ENCODE measurements at places on chromosomes 2 and 18.
A peak's percentile ranks its signal among the peaks of the same experiment; 100 is the strongest.

GRCh38 chr2:238149841-238150572 lies 8.8 kb upstream of the ERFE start:
- no peak for DNase-seq

GRCh38 chr2:169768262-169768995 lies 30.2 kb upstream of the SSB start:
- DNase-seq, result no peak

DNA sequence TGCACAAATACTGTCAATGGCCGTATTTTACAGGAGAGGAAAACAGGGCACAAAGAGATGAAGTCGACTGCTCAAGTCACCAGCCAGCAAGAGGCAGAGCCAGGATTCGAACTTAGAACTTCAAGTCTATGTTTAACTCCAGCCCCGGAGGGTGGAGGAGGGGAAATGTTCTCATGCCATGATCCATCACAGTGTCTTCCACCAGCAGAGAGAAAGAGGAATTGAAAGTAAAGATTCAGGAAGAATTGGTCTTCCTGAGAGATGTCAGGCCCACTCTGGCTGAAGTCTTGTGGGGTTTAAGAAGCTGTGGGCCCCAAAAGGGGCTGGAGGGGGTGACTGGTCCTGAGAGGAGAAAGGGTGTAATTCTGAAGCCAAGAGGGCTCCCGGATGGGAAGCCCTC lies 260.0 kb downstream of the TNS1 start:
- DNase-seq, result peak; percentile 95

- DNase-seq, result peak; percentile 11
Measured at GRCh38 chr2:108436976-108437375, 12.0 kb upstream of the GCC2 start.

- DNase-seq, result no peak
Measured at GRCh38 chr2:24517247-24517646, 26.2 kb downstream of the NCOA1 start.

DNA sequence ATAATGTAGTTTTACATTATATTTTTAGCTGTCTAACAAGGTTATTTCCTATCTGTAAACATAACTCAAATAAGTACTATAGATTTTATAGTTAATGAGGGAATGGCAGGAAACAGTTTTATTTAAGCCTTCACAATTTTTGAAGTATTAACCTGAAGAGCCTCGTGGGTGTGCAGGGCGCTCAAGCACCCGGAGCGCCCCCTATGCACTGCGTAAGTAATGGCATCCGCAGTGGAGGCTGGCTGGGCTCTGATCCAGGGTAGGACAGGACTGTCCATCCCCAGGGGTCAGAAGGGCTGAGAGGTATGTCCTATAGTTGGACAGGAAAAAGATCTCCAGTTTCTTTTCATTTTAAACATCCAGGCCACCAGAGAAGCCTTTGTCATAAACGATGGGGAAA lies 8.2 kb upstream of the GBX2 start:
- DNase-seq, result no peak

DNA sequence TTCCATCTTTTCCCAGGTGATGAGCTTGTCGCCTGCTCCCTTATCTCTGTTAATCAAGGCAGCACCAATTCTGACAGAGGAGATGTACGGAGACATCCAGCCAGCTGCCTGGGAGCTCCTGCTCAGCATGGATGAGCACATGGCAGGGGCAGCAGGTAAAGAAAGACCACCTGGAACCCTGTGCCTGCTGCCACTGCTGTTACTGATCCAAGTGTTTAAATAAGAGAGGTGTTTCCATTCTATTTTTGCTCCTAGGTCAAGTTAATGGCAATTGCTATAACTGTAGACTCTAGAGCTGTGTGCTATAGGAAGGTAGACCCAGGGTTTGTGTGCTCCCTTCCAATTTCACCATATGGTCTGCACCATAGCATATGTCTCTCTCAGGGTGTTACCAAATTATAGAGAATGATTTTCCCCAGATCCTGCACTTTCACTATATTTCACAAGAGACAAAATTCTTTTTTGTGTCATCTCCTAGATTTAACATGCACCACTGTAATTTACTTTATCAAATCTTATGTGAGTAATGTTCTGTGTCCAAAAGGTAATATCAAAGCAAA lies 88.6 kb upstream of the RPE start:
- DNase-seq, result no peak

DNA sequence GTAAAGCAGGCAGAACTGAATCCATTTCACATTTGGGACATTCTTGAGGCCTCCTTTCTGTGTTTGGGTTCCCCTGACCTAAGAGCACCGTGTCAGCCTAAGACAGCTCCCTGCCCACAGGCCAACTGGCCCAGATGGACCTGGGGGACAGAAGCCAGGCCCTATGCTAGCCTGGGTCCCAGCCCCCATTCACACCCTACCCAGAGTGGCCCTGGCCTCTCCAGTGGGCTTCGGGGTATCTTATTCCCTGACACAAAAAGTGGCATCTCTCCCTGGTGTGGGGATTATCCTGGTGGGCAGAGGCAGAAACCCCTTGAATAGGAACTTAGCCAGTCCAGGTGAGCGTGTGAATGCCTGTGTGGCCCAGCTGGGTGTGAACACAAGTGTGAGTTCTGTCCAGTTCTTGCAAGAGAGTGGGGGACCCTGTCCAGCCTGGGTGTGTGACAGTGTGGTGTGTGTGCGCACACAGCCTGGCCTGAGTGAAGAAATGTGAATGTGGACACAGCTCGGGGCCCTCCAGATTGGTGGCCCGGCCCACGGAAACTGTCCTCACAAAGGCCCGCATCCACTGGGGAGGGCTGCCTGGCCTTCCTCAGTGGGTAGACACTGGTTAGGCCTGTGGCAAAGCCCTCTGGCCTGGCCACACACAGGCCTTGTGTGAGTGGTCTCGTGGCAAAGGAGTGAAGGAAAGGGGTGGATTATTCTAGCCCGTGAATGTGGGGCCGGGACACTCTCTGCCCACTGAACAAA lies 63.0 kb upstream of the HAAO start:
- DNase-seq, result no peak

DNA sequence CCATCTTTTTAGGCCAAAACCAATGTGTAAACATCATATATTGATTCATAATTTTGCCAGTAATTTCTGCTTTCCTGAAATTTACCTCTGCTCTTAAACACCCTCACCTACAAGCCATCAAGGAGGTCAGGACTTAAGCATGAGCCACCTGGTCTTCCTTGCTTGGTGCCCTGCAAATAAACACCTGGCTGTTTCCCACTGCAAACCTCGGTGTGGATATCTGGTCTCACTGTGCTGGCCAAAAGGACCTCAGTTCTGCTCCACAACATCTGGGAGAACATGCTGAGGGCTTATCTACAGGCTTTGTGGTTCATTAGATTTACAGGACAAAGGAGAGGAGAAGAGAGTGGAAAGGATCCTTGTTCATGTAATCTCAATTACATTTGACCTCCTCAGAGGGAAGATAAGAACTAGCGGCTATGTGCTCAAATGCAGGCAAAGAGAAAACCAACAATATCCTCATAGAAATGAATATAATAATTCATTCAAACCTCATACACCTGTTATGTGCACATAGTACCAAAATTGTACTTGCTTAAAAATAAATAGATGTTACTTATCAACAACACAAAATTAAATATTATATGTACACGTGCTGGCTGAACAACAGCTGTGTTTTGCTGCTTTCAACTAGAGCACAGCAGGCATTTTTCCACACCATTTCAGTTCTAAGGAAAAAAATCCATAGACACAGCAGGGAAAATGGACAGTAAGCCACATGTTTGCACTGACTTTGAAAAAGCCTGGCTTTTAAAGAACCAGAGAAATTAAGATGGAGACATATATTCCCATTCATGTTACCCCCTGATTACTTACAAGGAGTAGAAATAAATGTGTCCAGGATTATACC lies 465.1 kb downstream of the LPIN1 start:
- DNase-seq, result no peak

DNA sequence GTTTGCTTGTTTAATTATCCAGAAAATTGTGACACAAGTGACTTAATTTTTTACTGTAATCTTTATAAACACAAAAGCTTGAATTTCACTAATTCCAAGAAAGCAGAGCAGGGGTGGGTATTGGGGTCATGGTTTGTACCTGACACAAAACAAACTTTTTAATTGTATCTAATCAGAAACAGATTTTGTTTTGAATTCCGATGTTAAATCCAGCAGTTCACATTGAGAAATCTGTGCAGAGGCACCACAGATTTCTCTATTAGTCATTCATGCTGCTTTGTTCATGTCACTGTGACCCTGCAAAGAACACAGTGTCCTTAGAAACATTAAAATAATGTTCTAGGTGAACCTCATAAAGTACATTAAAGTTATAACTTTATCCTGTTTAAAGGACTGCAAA lies 443.4 kb downstream of the NYAP2 start:
- DNase-seq, result no peak

GRCh38 chr2:74530239-74531187 lies 780 bp downstream of the HTRA2 start:
- peak; percentile 33 for DNase-seq

DNA sequence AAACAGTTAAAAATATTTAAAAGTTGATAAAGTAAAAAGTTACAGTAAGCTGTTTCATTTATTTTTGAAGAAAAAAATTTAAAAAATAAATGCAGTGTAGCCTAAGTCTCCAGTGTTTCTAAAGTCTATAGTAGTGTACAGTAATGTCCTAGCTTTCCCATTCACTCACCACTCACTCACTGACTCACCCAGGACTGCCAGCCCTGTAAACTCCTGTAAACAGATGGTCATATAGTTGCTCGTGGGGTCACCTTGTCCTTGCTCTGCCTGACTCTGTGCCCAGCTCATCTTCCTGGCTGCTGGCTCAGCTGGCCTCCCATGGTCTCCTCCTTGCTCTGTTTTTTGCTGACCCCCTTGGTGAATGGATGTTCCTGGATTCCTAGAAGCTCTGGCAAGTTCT lies 180.3 kb downstream of the VAPA start:
- no peak for DNase-seq

DNA sequence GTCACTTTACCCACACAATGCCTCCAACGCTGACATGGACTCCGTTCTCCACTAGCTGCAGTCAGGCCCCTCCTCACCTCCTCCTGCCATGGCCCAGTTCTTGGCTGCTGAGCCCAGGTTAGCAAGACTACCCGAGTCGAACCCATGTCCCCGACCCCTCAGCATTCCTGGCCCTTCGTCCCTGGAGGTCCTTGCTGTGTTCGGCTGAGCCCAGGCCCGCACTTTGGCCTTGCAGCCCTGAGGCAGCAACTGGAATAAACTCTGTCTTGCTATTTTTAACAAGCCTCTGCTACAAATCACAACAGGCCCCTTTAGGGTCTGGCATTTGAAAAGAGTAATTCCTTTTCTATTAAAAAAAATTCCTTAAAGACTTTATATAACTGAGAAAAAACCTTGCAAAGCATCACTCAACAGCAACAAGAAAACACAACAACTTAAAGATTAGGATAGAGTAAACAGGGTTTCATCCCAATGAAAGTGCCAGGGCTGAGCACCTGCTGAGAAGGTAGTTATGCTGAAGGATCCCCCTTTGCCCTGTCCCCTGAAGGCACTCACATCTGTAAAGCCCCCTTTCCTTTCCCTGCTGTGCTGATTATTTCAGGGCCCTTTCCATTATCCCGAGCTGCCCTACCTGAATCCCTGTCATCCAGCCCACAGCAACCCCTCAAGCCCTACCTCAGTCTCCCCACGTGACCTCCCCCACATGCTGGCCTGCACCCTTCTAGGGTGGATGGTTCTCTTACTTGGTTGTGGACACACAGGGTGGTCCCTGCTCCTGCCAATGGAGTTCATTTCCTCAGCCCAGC lies 120.0 kb upstream of the SNTG2 start:
- DNase-seq, result no peak

DNA sequence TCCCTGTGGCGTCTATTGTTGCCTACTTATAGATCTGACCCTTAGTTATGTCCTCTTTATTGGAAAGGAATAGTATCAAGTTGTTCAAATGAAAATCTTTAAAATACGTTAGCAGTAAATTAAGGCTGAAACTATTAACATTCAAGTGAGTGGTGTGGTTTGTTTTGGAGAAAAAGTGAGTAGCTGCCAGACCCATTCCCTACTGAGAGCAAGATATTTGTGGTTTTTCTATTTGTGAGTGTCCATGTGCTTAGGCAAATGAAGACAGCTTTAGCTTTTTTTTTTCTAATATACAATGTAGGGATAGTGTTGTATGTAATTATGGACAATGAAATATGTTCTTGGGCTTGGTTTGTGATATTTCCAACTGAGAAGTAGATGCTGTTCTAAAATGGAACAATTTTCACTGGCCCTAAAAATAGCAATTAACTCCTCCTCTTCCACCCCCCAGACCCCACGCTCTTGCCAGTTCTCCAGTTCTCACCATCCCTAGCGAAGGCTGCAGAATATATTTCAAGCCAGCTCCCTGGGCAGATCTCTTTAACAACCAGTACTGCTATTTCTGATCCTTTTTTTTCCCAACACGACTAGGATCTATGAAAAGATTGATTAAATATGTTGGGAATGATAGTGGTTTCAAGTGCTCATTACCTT lies 83.1 kb downstream of the CCDC85A start:
- DNase-seq, result no peak

- no peak for DNase-seq
Measured at GRCh38 chr2:176115883-176116813, at the start of gene HOXD10. Gene HOXD10 (plus strand): TSS chr2:176116778. CDS start chr2:176116834, 56 bp downstream.

DNA sequence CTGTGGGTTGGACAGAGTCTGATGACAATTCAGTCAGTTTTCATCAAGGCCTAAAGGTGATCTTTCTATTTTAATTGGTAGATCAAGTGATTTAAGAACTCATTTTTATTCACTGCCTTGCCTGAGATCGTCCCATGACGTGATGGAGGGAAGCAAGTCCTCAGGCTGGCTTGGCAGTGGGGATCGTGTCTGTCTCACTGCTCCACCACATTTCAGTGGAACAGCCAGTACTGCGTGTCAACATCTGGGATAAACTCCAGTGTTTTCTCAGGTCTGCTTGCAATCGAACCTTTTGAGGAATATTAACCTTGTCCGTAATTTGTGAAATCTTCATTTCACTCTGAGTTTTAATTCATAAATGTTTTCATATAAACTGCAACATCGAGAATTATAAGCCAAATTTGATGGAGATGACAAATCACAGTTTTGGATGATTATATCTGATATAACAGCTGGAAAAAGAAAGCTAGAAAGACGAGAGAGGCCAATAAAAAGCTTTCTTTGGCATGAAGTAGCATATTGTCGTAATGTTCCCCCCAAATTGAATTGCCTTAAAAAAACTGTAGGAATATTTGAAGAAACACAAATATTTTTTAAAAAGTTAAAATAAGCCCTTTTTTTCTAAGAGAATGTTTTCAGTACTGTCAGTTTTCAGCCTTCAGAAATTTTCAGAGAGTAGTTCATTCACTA lies 414.7 kb upstream of the SPRED2 start:
- DNase-seq, result no peak

GRCh38 chr2:30801821-30802455 lies 5.3 kb downstream of the CAPN13 start:
- no peak for DNase-seq

DNA sequence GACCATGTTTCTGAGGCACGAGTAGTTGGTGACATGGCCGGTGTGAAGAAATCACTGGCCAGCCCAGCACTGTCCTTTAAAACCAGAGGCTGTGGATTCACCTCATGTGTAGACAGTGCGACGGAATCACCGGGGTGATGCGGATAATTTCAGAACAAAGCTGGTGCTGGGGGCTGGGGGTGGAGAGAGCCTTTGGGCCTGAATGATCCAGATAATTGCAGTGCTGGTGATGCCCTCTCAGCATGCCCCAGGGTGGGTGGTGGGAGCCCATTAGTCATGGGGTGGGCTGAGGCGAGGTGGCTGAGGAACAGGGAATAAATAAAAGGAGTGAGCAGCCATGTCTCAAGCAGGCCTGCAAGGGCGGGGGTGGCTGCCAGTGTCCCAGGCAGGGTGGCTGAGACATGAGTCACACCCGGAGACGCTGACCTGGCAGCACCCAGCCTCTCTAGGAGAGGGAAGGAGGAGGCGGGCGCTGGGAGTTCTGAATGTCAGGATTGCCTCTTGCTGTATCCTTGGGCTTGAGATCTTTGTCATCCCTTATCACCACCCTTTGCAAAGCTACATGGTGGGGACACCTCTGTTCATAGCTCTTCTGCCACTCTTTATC lies 151.1 kb upstream of the MSH6 start:
- no peak for DNase-seq

Data from MV-4-11 (cell line).